ENCODE measurements at places on chromosomes 11 and 22. TPM values are rescaled to one million over a fixed set of nuclear protein-coding genes. Genes with fewer than 3 reads are reported as not detected.

SLC22A8 gene
- not detected for total RNA-seq

OR2AT4 gene
- total RNA-seq: not detected

CD3E gene
- total RNA-seq: not detected

PTDSS2 gene
- 35.9 TPM for total RNA-seq

TMEM191B gene
- not detected for total RNA-seq

MYO7A gene
- 0.17 TPM for total RNA-seq

RASGRP2 gene
- total RNA-seq: 0.50 TPM

FREY1 gene
- 2.3 TPM for total RNA-seq

LIPT2 gene
- 1.2 TPM for total RNA-seq

GRAMD1B gene
- 3.1 TPM for total RNA-seq

TUT1 gene
- 9.7 TPM for total RNA-seq

POGLUT3 gene
- total RNA-seq: 29.3 TPM

PARVG gene
- total RNA-seq: not detected

APOA4 gene
- total RNA-seq: not detected

ZNF215 gene
- 2.3 TPM for total RNA-seq

Data from smooth muscle cell of trachea (primary cell).